ENCODE measurements at places on chromosomes 11 and 22.
A peak's percentile ranks its signal among the peaks of the same experiment; 100 is the strongest.

GRCh38 chr22:27566602-27567001 lies 235.0 kb downstream of the MN1 start:
- no peak for DNase-seq

GRCh38 chr11:123429336-123429735 lies 733 bp upstream of the GRAMD1B start:
- peak; percentile 8 for DNase-seq

GRCh38 chr22:29872989-29873388 lies 10.0 kb upstream of the MTMR3 start:
- no peak for DNase-seq

DNA sequence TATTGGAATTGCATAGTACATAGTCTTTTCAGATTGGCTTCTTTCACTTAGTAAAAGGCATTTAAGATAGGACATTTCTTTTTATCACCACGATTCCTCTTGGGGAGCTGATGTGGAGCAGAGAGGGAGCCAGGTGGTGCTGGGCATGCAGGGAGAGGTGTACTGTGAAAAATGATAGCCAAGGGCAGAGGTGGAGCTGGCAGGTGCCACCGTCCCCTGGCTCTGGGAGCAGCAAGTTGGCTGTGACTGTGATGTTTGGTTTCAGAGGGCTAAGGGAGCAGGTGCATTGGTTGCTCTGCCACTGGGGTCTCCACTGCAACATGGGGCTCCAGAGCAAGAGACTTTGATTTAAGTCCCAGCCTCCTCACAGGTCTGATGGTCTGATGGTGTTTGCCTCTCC lies 16.5 kb downstream of the SGSM1 start:
- no peak for DNase-seq

DNA sequence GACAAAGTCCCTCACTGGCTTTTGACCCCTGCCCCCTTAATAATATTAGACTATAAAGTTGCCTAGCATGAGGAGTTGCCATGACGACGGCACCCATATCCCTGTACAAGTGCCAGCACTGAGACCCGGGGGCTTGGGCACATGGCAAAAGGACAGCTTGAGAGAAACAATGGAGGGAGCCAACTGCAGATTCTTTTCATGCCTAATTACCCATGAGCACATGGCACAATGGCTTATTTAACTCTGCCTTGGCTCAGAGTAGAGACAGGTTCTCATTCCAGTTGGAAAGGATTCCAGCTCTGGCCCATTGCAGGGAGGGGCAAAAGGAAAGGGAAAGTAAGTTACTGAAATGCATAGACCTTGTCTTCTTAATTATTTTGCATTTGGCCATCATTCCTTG lies 261.2 kb upstream of the UBASH3B start:
- no peak for DNase-seq

- no peak for DNase-seq
These were observed 186.6 kb upstream of the MTNR1B start for GRCh38 chr11:92782806-92783205.

GRCh38 chr11:34300026-34300925 lies 57.5 kb downstream of the ABTB2 start:
- no peak for DNase-seq

DNA sequence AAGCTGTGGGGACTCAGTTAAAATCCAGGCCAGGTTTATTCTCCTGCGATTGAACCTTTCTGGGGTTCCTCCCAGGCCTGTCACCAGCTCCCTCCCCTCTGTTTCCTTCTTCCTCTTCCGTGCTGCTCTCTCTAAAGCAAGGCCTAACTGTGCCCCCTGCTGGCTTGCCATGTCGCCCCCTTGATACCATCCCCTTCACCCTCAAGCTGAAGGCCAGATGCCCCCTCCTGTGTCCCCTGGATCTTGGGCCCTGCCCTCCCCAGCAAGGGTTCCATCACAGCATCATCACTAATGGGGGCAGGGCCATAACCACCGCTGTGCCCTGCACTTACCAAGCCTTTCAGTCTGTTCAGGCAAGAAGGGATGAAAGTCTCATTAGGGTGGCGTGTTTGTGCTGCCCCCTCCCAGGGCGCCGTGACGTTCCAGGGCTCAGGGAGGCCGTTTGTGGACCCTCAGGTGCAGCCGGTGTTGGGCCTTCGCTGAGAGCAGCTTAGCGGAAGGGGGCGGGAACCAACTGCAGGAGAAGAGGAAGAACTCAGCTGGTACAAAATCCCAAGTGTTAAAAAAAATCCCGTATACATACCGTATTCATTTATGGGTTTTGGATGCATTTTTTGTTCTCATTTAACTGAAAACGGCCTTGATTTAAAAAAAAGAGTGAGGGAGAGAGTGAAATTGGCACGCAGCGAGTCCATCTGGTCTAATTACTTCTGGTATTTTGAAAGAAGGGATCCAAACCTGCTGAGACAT lies 69.9 kb downstream of the MPPED1 start:
- no peak for DNase-seq

DNA sequence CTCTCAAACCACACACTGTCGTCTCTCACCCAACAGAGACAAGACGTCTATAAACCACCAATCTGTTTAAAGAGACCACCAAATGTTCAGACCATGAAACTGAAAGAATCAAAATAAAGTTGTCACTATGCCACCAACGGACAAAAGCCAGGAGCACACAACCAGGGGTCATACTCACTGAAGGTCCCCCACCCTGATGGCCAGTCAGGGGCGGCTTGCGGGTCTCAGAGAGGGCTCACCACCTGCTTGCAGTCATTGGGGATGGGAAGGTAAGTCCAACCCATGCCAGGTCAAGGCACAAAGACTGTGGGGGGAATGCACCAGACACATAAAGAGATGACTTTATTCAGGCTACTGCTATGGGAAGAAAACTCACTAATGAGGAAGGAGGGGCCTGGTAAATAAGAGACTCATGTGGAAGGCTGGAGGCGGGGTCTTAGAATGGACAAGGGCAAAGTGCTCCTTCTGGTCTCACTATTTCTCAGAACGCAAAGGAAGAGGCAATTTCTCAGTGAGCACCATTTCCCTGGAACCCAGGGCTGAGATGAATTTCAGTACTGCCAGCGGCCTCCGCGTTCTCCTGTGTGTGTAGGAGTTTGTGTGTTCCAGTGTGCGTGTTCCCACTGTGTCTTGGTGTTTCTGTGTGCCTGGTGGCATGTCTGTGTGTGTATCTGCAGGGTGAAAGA lies 17.3 kb downstream of the SCARF2 start:
- DNase-seq: no peak

GRCh38 chr11:12552692-12553091 lies 121.5 kb upstream of the TEAD1 start:
- no peak for DNase-seq

DNA sequence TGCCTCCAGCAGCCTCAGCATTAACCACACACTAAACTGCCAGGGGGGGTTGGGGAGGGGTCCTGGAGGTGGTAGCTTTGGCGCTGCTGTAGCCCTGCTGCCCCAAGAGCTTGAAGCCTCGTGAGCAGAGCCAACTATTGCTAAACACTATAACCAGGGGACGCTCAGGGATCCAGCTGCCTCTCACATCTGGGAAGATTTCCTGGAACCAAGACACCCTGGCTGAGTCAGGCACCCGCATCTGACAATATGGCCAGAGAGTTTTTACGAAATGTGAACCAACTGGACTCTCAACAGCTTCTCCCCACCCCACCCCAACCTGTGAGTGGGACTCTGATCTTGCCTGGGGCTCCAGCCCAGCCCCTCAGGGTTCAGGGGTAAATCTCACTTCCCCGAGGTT lies 14.3 kb downstream of the C1QTNF6 start:
- no peak for DNase-seq

GRCh38 chr11:35794850-35795249 lies 132.3 kb downstream of the TRIM44 start:
- peak; percentile 71 for DNase-seq

DNA sequence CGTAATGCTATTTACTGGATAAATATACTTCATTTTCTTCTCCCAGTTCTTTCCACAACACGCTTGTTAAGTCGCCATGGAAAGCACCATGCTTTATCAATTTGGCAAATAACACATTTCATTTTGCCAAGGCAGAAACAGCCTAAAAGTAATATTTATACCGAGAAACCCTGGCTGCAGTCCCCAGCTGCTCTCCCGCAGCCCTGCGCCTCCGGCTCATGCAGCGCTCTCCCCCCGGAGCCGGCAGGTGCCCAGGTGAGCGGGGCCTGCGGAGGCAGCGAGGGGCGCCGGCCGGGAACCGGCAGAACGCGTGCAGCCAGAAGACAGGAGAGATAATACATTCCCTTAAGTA lies 681 bp upstream of the ARHGEF12 start:
- peak; percentile 25 for DNase-seq

GRCh38 chr11:36195496-36196354 lies 93.5 kb downstream of the COMMD9 start:
- DNase-seq: no peak

GRCh38 chr11:10551290-10551592 lies 10.3 kb upstream of the RNF141 start:
- DNase-seq: no peak

All from RWPE1 (cell line).